Inflammatory macrophage treated with lipopolysaccharide for 1 hour (primary cell): ENCODE measurements at places on chromosomes 3 and 15.

- no peak for DNase-seq
Measured at GRCh38 chr3:73563896-73564582, 60.7 kb downstream of the PDZRN3 start.

- no peak for DNase-seq
Measured at GRCh38 chr3:171995486-171995885, 43.9 kb upstream of the FNDC3B start.

DNA sequence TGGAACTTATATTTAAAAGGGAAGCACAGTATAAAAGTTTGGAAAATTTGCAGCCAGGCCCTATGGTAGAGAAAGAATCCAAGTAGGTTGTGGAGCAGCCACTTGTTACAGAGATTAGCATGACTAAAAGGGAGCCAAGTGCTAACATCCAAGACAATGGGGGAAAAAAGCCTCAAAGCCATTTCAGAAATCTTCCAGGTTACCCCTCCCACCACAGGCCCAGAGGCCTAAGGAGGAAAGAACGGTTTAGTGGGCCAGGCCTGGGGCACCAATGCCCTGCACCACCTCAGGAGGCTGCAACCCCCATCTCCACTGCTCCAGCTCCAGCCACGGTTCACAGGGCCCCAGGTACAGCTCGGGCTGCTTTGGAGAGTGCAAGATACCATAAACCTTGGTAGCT is 69.9 kb downstream of the IGF2BP2 start:
- DNase-seq = no peak

- DNase-seq = no peak
Measured at GRCh38 chr3:184562878-184563560, 1.4 kb downstream of the EPHB3 start.

DNA sequence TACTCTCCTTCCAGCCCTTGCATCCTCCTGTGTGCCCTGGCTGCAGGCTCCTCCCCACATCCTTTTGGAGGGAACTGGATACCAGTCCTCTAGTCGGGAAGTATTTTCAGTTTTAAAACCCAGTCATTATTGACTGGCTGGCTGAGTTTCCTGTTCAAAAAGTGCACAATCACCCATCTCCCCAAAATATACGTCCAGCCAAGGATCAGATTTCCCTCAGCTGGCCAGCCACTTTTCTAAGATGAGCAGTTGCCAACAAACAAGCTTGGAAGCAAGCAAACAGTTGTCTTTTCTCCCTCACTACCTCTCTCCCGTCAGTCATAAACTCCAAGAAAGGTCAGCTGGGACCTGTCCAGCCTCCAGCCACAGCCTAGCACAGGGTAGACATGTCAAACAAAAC is 147.7 kb upstream of the GALNT15 start:
- no peak for DNase-seq

DNA sequence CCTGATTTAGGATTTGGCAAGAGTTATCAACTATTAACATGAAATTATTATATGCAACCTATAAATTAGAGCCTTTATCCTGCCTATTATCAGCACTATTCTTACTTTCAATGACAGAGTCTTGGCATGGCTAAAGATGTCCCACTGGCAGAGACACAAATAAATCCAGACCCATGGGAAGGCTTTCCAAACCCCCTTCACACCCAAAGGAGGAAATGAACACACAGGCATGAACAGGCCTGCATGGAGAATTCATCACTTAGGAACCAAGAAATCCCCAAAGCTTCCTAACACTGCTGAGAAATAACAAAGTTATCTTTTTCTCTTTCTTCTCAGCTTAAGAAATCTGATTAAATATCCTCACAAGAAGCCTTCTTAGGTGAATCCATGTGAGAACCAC is 213.9 kb downstream of the OCA2 start:
- no peak for DNase-seq
